Right lobe of liver (tissue), 6 donors: ENCODE measurements at places on chromosomes 16 and 17. TPM values are rescaled to one million over a fixed set of nuclear protein-coding genes. Genes with fewer than 3 reads are reported as not detected.

DNA sequence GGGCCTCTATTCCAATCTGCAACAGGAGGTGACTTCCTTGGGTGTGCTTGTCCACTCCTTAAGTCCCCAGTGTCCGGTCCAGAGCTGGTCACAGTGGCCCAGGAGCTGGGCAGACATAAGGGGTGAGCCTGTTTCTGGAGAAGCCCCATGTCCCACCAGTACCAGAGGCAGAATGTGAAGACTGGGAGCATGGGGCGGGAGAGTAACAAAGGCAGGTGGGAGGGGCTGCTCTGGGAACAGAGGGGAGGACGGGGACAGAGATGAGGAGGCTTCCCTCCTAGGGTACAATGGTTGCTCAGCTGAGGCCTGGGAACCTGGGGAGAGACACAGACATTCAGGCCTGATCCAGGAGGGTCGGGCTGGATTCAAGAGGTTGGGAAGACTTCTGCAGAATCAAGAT is 323.3 kb upstream of the TNRC6C start:
- no peaks in the 10 kb centered on the region for H3K27me3 ChIP-seq
- H3K4me1 ChIP-seq: no peaks in the 10 kb centered on the region
- H3K36me3 ChIP-seq: no peaks in the 10 kb centered on the region
- no peak overlapping the region for H3K4me3 ChIP-seq
- H3K27ac ChIP-seq: no peak overlapping the region

LRRC46 gene
- 0.44 TPM for total RNA-seq

DNA sequence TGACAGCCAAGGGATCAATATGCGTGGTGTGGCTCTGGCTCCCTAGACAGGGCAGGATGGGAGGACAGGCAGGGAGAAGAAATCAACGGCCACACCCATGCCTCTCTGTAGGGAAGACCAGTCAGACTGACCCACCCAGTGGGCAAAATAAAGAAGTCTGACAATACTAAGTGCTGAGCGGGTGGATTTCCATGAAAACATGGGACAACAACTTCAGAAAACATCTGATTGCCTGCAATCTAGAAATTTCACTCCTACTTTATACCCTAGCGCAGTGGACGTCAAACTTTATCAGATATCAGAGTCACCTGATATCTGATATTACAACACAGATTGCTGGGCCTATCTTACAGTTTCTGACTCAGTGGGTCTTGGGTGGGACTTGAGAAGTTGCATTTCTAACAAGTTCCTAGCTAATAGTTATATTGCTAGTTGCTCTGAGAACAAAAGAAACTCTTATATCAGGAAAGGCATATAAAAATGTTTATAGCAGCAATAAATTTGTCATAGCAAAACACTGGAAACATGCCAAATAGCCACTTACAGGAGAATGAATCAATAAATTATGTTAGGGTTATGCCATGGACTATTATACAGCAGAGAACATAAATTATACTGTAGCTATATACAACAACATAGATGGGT is 38.4 kb downstream of the C17orf67 start:
- H3K4me3 ChIP-seq: no peak overlapping the region
- DNase-seq: no peak
- H3K27ac ChIP-seq: no peak overlapping the region
- H3K27me3 ChIP-seq: no peaks in the 10 kb centered on the region
- no peaks in the 10 kb centered on the region for H3K4me1 ChIP-seq

GRCh38 chr17:49016775-49017463 is 19.7 kb downstream of the IGF2BP1 start:
- no peak overlapping the region for H3K4me3 ChIP-seq
- no peaks in the 10 kb centered on the region for H3K27me3 ChIP-seq
- no peak overlapping the region for H3K27ac ChIP-seq

UTS2R gene
- total RNA-seq: not detected

PIPOX gene
- total RNA-seq: 251 TPM

DNA sequence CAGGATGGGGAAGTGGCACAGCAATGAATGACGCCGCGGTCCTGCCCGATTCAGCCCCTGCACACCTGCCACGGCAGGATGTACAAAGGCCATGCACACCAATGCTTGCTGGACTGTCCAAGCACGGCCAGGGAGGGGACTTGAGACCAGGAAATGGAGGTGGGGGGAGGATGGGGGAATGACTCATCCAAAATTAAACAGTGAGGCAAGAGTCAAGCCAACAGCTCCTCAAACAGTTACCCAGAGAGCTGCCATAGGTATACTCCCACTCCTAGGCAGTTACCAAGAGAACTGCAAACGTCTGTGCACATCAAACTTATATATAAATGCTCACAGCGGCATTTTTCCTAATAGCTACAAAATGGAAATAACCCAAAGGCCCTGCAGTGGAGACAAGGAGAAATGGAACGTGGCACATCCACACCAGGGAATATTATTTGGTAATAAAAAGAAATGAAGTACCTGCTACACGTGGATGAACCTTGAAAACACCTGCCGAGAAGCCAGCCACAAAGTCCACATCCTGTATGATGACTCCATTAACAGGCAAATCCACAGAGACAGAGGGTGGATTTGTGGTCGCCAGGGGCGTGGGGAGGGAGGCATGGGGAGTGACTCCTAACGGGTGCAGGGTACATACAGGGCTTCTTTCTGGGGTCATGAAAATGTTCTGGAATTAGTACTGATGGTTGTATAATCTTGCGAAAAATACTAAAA is 54.1 kb downstream of the VAC14 start:
- no peaks in the 10 kb centered on the region for H3K27me3 ChIP-seq
- peak; percentile 94 for DNase-seq
- H3K36me3 ChIP-seq: no peaks in the 10 kb centered on the region
- H3K27ac ChIP-seq: peak overlapping the region; percentile 82
- no peaks in the 10 kb centered on the region for H3K4me1 ChIP-seq

MYH4 gene
- not detected for total RNA-seq

GRCh38 chr16:11066261-11066870 is 122.0 kb downstream of the CLEC16A start:
- H3K27me3 ChIP-seq: no peaks in the 10 kb centered on the region
- H3K4me1 ChIP-seq: peaks cover 28% of the 10 kb centered on the region
- no peak overlapping the region for H3K27ac ChIP-seq

GUCY2D gene
- not detected for total RNA-seq

CD300LB gene
- total RNA-seq: 0.31 TPM

LGALS9 gene
- 13.0 TPM for total RNA-seq

DNA sequence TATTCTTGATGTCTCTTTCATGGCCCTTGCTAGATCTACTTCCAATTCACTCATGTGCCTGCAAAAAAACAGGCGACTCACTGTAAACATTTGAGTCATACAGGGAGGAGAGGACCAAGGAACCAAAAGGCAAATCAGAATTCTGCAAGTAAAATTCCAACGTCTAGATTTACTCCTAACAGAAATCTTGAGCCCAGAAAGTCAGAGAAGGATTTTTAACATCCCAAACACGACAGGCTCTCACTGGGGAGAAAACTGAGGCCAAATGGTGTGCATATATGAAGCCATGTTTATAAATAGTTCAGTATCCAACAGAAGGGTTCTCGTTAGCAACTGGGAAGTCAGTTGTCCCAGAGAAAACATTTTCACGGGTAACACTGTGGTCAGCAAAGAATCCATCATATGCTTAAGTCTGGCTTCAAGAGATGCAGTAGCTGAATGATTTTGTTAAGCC is 40.1 kb downstream of the LITAF start:
- peaks cover 7% of the 10 kb centered on the region for H3K36me3 ChIP-seq
- no peak overlapping the region for H3K4me3 ChIP-seq
- no peaks in the 10 kb centered on the region for H3K27me3 ChIP-seq
- DNase-seq: no peak
- H3K4me1 ChIP-seq: no peaks in the 10 kb centered on the region
- H3K27ac ChIP-seq: no peak overlapping the region

DNA sequence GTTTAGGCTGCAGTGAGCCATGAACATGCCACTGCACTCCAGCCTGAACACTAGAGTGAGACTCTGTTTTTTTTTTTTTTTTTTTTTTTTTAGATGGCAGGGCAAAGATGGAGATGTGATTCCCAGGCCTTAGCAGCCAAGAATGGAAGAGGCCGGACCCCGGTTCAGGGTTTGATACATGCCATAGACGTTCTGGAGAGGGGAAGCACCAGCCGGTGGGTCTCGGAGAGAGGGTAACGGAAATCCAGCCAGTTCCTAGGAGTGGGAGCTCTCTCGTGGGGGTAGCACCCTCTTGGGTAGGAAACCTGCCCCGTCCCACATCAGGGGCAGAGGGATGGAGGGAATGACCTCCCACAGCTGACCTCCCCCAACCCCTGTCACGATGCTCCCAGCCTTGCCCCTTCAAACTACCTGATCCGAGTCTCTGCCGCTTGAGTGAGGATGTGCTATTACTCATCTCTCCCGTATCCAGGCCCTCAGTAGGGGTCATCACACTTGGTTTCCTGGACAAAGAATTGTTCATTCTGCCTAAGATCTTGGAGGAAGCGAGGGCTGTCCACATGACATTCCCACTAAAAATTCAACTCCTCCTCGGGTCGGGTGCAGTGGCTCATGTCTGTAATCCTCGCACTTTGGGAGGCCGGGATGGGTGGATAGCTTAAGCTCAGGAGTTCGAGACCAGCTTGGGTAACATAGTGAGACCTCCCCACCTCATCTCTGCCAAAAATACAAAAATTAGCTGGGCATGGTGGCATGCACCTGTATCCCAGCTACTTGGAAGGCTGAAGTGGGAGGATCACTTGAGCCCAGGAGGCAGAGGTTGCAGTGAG is 47.3 kb downstream of the MIS12 start:
- no peak overlapping the region for H3K4me3 ChIP-seq
- H3K4me1 ChIP-seq: no peaks in the 10 kb centered on the region
- no peaks in the 10 kb centered on the region for H3K27me3 ChIP-seq
- DNase-seq: no peak
